ENCODE measurements at places on chromosomes 4 and X. TPM values are rescaled to one million over a fixed set of nuclear protein-coding genes. Genes with fewer than 3 reads are reported as not detected.

Gene CT45A6
- not detected for polyA plus RNA-seq

GRCh38 chrX:11111947-11112346, 815 bp downstream of the HCCS start:
- no peak for DNase-seq

Gene PARM1
- 0.22 TPM for polyA plus RNA-seq

- DNase-seq, result peak; percentile 4
Observed at GRCh38 chrX:153829799-153830639, at the start of gene PDZD4. PDZD4 (minus strand) TSS chrX:153830544; CDS start chrX:153830298, 246 bp downstream.

DNA sequence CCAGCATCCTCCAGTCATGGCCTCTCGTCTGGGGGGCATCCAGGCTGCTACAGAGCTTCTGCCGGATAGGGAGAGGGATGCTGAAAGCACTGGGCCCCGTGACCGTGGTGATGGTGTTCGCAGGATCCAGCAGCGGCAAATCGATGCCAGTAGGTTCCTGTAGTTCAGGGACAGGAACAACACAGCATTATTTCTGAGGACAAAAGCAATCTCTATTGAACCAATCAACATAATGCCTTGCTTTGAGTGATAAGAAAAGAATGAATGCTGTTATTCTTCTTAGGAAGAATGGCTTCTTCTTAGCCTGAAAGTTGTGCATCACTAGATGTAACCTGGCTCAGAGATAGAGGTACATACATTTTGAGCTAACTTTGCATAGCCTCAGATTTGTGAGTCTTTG, 378.6 kb downstream of the UNC5C start:
- DNase-seq, result no peak

DNA sequence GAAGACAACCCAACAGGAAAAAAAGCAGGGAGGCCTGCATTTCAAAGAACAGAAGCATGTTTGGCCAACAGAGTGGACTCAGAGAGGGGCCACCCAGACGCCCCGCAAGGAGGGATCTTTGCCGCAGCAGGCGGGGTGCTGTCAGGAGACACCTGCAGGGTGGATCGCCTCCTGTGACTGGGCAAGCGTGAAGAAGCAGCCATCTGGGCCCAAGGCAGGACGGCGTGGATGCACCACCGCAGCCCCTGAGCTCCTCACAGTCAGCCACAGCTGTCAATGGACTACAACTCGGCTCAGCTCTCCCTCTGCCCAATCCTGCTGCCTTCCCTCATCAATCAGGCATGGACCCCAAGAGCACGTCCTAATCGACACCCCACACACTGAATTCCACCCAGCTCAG, 32.0 kb upstream of the MAN2B2 start:
- no peak for DNase-seq

GRCh38 chr4:168685136-168685809, 188.4 kb downstream of the PALLD start:
- DNase-seq, result no peak

- DNase-seq, result no peak
Observed at GRCh38 chrX:15600745-15601144, at the start of gene ACE2. ACE2 (minus strand) TSS chrX:15600960; CDS start chrX:15600911, 49 bp downstream.

GRCh38 chr4:81704461-81704860, 232.8 kb upstream of the RASGEF1B start:
- DNase-seq, result no peak
